Stimulated activated CD8-positive, alpha-beta memory T cell treated with anti-CD3 and anti-CD28 coated beads, Interleukin-4, amount 100 ng/mL, for 1 hour (primary cell): ENCODE measurements at places on chromosomes 5 and 9.
A peak's percentile ranks its signal among the peaks of the same experiment; 100 is the strongest.

- no peak for DNase-seq
These were observed 337.6 kb upstream of the SEMA6A start for GRCh38 chr5:116912221-116912620.

DNA sequence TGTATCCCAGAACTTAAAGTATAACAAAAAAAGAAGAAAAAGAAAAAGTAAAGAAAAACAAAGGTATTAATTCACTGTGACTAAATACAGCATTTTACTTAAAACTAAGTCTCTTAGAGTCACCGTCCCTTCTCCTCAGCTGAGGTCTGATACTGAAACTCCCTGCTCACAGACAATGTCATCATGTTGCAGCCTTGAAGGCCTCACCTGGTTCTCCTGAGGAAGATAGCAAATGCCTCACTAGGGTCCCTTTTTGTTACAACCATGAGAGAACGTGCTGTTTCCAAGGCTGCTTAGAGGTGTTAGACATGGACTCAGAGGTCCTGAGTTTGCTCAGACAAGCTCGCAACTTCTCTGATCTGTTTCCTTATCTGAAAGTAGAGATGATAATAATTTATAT is 357.2 kb downstream of the MTRR start:
- DNase-seq, result no peak

DNA sequence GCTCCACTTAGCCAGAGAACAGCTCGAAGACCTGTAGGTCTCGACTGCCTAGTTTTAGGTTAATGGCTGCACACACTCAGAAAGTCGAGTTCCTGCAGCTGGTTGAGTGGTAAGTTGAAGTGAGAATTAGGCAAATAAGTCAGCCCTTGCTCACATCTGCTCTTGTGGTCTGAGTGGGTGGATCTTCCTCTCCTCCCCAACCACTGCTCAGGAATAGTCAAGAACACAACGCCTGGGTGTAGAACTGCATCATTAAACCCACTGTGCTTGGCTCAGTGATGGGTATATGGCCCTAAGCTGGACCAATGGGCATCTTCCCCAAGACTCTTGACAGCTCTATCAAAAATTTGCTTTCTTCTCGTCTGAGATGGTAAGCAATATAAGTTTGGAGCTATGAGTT is 20.9 kb upstream of the ADAM19 start:
- no peak for DNase-seq

DNA sequence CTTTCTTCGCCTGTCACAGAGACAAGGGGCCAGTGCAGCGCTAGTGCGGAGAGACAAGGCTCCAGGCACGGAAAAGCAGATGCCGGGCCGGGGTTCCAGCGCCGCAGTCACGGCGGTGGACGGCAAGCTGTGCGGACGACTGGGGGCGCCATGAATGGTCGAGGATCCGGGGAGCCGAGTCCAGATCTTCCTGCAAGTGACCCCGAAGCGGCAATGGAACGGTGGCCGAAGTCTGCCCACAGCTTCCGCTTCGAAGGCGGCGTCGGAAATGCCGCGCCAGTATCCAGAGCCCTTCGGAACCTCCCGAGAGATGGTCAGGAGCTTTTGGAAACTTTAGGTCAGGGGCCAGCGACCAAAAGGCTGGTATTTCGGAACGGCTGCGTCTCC is 601 bp upstream of the FAF2 start:
- no peak for DNase-seq

DNA sequence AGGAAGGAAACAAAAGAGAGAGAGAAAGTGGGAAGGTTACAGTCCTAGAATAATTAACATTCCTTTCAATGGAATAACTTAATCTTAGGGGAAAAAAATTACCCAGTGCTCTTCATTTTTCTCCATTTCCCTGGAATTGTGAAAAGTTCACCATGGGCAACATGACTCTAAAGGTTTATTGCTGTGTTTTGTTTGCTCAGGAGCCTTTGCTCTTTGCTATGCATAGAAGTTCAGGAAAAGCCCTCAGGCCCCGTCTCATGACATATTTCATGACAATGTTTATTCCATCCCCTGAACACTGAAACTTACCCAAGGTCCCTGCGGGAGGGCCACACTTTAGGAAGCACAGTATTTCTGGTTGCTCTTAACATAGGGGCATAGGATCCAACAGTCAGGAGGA is 9.8 kb upstream of the CTSL start:
- no peak for DNase-seq

DNA sequence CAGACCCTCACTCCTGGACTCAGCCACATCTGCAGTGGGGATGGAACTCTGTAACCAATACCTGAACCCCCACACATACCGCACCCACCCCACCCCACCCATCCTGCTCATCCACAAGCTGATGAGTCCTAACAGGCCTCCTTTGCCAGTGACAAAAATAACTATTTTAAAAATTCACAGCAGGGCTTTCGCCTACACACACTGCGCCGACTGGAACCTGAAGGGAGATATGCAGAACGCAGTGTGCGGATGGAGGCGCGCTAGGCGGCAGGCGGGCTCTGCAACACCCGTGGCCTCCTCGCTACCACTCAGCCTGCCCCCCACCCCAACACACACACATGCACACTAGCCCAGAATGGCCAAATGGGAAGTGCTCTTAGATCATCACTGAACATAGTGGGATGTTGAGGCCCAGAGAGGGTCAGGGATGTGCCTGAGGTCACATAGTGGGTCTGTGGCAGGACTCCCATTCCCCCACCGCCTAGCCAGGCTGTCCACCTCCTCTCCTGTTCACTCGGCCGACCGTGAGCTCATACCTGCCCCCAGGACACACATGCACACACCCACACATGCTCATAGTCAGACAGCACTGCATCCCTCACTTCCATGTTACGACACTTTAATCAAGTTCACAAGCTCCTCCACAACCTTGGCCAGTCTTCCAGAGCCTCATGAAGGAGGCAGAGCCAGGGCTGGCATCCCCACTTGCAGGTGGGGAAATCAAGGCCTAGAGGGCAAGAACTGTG is 6.3 kb upstream of the CAMK2A start:
- no peak for DNase-seq

DNA sequence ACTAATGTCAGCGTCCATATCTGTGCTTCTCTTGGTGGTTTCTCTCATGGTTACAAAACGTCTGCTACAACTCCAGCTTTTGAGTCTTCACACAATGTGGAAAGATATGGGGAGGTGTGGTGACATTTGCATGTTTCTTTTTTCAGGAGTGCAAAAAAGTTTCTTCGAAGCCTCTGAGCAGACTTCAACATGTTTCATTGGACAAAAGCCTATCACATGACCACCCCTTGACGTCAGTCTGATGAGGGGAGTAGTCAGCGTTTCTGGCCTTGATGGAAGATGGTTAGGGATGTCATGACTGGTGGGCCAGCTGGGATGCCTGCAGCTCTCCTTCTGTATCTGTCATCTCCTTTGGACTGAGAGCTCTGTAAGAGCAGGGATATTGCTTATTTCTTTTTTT is 61.4 kb downstream of the PTPDC1 start:
- no peak for DNase-seq

DNA sequence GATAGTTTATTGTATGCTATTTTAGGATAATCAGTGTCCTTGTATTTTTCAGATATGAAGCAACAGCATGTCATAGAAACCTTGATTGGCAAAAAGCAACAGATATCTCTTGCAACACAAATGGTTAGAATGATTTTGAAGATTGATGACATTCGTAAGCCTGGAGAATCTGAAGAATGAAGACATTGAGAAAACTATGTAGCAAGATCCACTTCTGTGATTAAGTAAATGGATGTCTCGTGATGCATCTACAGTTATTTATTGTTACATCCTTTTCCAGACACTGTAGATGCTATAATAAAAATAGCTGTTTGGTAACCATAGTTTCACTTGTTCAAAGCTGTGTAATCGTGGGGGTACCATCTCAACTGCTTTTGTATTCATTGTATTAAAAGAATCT is 14.5 kb downstream of the CCT5 start:
- no peak for DNase-seq

DNA sequence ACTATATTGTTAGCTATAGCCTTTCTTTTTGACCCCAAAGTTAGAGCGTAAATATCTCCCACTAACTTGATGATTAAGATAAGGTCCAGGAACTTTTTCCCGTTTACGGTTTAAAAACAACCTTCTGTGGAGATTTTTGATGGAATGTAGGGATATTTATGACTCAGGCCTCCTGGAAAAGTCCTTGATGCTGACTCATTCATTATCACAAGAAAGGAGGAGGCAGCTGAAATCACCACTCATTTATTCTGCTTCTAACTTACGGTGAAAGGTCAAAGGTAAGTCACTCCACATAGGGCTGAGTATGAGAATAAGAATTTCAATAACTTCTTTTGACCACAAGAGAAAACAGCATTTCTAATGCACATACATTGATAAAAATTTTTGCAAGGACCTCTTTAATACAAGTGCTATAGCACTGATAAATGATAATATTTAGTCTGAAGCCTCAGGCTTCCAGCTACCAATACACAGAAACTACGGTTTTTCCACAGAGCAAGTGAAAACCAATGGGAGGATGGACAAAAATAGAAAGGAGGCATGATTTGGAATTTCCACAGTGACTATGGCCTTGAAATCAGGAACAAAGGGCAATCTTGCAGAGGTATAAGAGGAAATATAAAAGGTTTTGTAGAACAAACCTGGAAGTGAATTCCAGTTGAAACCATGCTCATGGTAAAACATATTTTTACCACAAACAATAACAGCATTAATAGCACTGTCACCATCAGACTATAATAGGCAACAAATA is 146.5 kb downstream of the PPP2R2B start:
- DNase-seq, result no peak

DNA sequence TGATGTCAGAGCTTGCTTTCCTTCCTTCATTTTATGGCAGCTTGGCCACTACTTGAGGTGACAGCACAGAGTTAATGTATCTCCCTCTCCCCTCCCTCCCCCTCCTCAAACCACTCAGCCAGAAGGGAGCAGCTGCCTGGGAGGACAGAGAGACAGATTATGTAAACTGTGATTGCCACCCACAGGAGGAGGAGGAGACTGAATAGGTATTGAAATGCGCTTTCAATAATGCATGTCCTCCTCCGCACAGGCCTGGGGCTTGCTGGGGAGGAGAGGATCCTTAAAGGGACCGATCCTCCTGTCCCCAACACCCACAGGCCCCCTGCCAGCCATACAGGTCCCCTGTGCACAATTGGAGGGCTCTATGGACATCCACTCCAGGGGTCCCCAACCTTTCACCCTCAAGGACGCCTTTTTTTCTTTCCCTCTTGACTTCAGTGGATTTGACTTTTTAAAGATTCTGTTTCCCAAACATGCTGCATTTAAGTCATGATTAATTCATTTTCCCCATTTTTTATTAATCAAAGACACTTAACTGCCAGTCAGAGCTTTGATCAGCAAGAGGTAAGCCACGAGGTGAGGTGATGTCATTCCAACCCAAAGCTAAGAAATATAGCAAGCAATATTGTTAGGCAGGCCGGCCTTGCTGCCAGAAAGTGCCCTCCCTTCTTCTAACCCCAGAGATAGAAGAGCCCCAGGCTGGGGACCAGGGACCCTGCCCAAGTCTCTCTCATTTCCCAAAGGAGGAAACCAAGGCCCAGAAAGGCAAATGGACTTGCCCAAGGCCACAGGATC is 47.5 kb upstream of the CPLX2 start:
- DNase-seq, result no peak

GRCh38 chr9:129362287-129363000 is 184.4 kb upstream of the IER5L start:
- no peak for DNase-seq

- DNase-seq, result no peak
These were observed 8.9 kb downstream of the RNF44 start for GRCh38 chr5:176528301-176528700.

DNA sequence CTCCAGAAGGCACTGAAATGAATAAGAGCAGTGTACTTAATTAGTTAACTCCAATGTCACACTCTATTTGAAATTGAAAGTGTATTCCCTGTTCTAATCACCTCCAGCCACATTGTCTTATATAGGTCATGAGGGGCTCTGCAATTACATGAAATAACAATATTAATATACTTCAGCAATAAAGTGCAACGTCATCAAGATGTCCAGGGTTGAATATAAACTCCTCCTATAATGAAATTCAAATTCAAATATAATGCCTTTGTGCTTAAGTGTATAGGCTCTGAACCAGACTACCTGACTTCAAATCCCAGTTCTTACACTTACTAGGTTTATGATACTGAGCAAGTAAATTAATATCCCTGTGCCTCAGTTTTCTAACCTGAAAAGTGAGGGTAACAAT is 195.6 kb upstream of the SMC2 start:
- DNase-seq, result no peak

- no peak for DNase-seq
These were observed 586.9 kb downstream of the CCDC171 start for GRCh38 chr9:16139774-16140173.

DNA sequence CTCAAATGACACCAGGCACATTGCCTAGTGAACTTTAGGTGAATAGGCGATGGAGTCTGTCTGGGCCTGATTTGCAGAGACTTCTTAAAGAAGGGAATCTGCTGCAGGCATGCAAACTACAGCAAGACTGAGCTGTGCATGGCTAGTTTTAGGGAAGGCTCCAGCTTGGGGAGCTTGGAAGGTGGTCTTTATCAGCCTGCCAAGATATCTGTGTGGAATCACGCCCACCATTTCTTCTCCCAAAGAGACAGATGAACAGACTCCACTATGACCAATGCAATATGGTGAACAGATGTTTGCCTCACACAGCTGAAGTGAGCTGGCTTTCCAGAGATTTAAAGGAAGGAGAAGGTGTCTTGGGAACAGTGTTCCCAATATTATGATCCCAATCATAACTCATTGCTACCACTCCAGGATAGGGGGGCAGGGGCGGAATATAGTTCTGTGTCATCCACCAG is 129.0 kb upstream of the HMHB1 start:
- no peak for DNase-seq

- no peak for DNase-seq
These were observed 125.0 kb downstream of the LHFPL2 start for GRCh38 chr5:78523314-78524193.

DNA sequence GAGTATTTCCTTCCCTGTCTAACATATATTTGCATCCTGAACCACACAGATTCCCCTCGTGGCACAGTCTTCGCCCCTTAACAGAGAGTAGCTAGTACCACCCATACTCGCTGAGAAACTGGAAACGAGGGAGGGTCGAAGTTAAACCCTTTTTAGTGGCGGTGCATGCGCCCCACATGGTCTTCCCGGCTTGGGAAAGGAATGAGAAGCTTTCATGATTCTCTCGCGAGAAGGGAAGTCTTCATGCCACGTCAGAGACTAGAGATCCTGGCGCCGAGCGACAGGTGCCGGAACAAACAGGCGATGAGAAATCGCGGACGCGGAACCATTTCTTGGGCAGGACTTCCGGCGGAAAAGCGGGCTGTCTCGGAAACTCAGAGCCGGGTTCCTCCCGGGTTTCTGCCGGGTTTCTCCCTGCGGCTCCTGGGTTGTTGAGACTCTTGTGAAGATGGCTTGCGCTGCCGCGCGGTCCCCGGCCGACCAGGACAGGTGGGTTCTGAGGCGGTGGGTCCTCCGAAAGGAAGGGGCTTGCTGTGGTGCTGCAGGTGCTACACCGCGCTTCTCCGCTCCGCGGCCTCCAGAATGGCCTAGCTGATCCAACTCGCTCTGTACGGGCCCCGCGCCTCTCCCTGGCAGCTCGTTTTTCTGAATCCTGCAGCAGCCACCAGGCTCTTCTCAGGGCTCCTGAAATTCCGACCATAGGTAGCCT is at the start of gene SRP19:
TSS of gene SRP19 (plus strand) at position 359 of the 709 bp plus-strand sequence. CDS start at position 449, 90 bp downstream.
- peak; percentile 74 for DNase-seq

GRCh38 chr5:79851391-79851863 is 139.6 kb downstream of the MTX3 start:
- DNase-seq, result no peak
